NCI-H510A (cell line): ENCODE measurements at places on chromosomes 7 and 10.

- DNase-seq, result no peak
Observed at GRCh38 chr10:94199565-94199964, 163.2 kb downstream of the NOC3L start.

- DNase-seq, result no peak
Observed at GRCh38 chr7:115008465-115009114, 86.7 kb downstream of the MDFIC start.

GRCh38 chr7:70143075-70144044 lies 545.1 kb downstream of the AUTS2 start:
- DNase-seq, result no peak

GRCh38 chr7:1560620-1561031 lies 4.6 kb upstream of the TMEM184A start:
- no peak for DNase-seq

GRCh38 chr7:7609330-7609729 lies 31.2 kb upstream of the UMAD1 start:
- DNase-seq, result no peak

DNA sequence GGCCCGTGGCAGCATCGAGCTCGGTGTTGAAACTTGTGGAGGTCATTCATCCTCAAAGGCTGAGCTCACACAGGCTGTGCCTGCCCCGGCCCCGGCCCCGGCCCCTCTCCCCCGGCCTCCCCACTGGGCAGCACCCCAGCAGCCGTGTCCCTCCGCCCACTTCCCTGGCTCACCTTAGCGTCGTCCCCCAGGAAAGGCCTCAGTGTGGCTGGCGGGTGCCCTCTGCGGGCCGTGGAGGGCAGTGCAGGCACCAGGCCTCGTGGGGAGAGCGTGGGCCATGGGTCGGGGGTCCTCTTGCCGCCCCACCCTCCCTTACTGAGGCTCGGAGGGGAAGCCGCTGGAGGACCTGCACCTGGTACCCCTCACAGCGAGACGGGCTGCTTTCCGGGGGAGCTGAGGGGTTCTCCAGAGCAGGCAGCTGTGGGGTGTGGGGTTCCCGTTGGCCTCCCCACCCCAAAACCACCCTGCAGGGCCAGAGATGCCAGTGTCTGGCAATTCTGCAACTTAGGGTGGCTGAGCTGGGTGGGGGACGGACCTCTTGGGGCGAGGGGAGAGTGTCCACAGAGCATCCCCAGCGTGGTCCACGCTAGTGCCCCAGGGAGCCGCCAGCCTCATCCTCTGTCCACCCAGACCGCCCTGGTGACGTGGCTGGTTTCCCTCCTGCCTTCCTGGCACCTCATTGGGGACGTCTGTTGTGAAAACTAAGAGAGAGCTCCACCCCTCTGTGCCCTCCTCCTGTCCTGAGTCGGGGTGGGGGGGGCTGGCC lies 44.2 kb upstream of the DPYSL4 start:
- DNase-seq, result no peak

DNA sequence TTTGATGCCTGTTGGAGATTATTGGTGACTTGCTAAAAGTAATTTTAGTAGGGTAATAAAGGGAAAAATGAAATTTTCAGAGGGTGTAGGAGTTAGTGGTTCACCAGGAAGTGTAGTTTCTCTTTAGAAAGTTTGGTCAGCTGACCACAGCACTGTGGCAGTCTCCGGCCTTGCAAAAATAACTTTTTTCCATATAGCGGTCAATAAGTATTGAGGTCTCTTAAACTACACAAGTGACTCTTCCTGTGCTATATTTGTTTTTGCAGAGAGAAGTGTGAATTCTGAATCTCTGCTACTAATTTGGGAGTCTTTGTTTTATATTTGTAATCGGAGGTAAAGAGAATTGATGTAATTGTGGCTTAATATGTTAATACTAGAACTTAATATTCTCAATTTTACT lies 24.3 kb downstream of the PTPN12 start:
- DNase-seq, result no peak

- DNase-seq, result no peak
Observed at GRCh38 chr10:47151920-47152319, 148.1 kb upstream of the GDF10 start.

DNA sequence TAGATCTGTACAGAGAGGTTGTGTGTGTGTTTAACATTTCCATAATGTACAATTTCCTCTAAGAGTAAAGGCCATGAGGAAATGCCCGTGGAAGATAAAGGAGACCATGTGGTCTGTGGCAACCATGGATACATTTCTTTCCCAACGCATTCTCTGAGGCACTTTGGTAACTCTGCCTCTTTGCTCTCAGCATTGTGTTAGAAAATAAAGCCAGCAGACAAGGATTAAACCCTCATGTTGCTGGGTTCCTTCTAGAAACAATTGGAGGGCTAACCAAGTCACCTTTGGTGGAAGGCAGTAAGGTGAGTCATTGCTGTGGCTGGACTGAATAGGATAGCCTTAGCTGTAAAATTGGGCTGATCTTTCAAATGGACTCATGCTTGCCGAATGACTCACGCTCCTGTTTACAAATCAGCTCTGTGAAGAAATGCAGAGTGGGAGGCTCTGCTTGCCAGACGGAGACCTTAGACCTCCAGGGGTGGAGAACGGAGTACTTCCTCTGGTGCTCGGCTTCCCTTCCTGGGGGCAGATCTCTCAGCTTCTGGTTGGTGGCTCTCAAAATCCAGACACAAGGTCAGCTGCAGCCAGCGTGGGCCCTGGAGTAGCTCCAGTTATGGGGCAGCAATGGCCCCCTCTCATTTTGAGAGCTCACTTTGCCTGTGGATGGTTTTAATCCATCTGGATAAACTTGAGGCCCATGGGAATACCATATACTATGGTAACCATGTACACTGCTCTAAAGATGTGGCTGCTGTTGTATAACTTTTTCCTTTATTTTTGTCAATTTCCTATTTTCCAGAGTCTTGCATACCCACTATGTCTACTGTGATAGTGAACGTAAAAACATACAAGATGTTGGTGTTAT lies 137.3 kb downstream of the TCF7L2 start:
- DNase-seq, result no peak

GRCh38 chr10:78567680-78568455 lies 500.9 kb upstream of the ZMIZ1 start:
- peak; percentile 60 for DNase-seq

GRCh38 chr10:32985341-32985764 lies 27.3 kb upstream of the ITGB1 start:
- DNase-seq, result no peak

DNA sequence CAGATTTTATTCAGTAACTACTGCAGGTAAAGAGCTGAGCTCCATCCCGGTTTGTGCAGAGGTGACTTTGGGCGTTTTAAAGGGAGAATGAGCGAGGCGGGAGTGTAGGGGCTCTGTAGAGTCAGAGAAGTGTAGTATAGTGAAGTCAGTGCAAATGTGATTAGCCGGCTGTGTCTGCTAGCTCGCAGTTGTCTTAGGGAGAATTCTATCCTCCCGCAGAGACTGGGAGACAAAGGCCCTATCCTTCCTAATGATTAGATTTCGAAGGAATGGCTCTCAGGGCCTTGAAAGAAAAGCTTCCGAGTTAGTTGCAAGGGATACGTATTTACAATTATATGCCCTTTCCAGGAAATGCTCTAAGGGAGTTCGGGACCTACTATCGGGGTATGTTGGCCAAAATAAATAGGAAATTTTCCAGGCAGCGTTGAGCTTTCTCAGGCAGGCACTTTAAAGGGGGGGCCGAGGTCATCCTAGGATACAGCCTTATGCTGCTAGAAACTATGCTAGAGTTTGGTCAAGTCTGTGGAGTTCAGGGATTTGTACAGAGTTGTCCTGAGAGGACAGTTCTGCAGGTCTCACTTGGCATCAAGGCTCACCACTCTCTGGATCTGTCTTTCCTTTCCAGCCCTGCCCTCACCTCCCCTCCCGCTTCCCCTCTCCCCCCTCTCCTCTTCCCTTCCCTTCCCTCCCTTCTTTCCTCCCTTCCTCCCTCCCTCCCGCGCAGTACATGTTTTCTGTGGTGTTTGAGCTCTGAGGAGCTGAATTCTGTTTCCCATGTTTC lies 825 bp downstream of the MRPL32 start:
- no peak for DNase-seq

DNA sequence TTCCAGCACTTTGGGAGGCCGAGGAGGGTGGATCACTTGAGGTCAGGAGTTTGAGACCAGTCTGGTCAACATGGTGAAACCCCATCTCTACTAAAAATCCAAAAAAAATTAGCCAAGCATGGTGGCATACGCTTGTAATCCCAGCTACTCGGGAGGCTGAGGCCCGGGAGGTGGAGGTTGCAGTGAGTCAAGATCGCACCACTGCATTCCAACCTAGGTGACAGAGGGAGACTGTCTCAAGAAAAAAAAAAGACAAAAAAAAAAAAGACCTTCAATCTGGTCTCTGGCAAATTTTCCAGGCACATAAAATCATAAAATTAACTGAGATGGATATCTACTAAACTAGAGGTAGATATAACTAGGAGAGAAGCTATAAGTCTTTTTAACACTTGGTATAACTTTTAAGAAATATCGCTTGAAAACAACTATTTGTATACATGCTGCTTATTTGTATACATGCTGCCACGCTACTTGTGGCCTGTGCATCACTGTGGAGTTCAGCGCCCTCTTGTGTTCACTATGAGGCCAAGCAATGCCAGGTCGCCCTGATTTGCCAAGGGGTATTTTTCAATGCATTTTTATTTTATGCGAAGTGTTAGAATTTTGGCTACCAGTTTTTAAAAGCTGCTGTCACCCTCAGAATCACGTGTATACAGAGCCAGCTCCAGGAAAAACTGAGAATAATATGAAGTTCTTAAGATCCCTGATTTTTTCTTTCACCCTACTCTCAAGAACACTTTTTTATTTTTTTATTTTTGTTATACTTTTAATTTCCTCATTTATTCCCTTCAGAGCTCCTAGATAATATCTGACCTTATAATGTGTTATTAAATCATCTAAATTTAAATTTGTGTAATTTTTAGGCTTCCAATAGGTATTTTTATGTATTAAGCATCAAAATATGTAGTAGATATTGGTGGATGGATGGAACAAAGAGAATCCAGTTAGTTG lies 26.7 kb downstream of the CYCS start:
- peak; percentile 13 for DNase-seq

DNA sequence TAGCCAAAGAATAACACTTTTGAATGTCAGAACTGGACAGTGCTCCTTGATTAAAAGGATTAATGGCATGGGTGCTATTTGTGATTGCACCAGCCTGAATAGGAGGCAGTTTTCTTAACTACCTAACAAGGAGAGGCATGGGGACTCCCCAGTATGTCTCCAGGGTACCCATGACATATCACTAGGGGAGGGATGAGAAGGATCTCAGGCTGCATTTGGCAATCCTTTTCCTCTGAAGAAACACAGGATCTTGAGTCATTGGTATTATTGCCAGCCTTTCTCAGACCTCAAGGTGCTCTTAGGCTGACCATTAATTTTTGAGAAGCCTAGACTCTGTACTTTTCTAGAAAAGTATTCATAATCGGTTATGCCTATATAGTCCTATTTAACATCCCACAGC lies 77.5 kb upstream of the NPVF start:
- no peak for DNase-seq

GRCh38 chr7:28575241-28575643 lies 162.9 kb downstream of the CREB5 start:
- no peak for DNase-seq

DNA sequence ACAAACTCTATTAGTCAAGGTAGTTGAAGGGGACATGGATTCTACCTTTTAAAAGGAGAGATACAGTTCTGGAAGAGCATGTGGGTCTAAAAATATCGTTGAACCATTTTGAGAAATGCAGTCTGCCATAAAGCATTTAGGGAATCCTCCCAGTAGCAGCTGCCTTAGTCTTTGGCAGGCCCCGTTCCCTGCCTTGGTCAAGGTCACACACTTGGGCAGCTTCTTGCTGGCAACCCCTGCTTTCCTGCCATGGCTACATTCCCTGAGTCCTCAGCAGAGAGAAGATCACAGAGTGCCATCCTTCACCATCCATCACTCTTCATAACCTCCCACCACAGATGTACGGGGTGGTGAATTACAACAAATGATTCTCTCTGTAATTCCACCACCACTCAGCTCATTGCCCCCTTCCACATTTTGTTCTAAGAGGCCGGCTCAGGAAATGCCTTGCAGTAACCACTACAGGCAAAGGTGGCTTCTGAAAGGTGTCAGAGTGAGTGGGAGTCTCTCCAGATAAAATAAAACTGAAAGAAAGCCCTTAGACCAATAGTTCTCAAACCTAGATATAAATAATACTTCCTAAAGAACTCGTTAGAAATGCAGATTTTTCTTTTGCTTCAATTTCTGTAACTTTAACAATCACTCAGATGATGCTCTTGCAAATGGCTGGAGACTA lies 121.4 kb upstream of the STK17A start:
- no peak for DNase-seq

DNA sequence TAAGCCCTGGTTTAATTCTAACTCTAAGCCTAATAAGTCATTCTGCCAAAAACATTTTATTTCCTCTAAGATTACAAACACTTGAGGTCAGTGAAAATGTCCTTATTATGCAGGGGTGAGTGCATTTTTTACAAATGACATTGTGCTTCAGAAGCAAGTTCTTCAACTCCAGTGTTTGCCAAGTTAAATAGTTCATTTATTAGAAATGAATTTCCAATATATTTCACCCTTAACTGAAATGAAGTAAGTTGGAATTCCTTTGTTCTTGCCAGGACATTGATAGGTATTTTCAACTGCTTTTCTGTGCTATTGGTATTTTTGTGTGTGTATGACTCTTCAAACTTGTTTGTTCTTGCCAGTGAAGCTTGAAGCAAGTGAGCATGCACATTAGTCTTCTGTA lies 89.5 kb upstream of the CCDC6 start:
- no peak for DNase-seq

DNA sequence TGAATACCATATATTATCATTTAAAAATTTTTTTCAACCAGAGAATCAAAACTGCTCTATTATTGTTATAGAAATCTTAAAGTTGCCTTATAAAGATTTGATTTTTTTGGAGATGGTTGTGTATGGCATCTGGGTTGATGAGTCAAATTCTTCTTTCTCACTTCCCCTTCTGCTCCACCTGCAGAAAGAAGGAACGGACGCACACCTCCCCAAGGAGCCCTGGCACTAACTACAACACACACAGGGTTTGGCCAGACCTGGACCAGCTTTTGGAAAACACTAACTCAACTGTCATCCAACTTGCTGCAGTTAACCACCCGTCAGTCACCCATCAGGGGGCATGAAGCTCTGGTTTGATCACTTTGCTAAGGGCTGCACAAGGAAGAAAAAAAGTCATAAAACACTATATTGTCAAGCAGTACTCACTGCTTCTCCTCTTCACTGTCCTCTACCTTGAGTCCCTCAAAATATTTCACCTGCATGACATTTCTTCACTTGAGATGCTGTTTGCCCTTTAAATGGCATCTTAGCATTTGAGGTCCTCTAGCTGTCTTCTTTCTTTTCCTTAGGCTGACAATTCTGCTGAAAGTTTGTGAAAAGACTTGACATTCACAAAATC lies 266.7 kb upstream of the PHF14 start:
- no peak for DNase-seq

- no peak for DNase-seq
Observed at GRCh38 chr7:30116771-30117170, 18.0 kb upstream of the MTURN start.

- DNase-seq, result no peak
Observed at GRCh38 chr7:46290374-46291049, 369.4 kb upstream of the IGFBP3 start.
